ENCODE measurements at places on chromosomes 13 and 19.

DNA sequence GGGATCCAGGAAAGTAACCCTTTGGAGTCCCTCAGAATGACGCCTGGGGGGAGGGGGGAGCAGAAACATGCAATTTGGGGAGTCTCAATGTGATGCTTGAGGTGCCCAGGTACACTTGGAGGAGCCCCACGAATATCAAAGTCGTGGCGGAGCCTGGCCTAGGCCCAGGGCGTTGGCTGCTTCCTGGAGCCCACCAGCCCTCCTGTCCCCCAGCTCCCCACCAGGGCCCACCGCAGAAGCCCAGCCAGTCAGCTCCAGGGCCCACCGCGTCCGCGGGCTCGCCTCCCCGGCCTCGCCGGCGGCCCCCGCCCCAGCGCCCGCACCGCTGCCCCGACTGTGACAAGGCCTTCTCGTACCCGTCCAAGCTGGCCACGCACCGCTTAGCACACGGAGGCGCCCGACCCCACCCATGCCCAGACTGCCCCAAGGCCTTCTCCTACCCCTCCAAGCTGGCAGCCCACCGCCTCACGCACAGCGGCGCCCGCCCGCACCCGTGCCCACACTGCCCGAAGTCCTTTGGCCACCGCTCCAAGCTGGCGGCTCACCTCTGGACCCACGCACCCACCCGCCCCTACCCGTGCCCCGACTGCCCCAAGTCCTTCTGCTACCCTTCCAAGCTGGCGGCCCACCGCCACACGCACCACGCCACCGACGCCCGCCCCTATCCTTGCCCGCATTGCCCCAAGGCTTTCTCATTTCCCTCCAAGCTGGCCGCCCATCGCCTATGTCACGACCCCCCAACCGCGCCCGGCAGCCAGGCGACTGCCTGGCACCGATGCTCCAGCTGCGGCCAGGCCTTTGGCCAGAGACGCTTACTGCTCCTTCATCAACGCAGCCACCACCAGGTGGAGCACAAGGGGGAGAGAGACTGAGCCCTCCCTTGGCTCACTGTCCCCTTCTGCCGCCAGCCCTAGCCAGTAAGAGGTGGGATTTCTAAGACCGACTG lies 2.1 kb downstream of the ZNF575 start:
- DNase-seq = peak; percentile 56

DNA sequence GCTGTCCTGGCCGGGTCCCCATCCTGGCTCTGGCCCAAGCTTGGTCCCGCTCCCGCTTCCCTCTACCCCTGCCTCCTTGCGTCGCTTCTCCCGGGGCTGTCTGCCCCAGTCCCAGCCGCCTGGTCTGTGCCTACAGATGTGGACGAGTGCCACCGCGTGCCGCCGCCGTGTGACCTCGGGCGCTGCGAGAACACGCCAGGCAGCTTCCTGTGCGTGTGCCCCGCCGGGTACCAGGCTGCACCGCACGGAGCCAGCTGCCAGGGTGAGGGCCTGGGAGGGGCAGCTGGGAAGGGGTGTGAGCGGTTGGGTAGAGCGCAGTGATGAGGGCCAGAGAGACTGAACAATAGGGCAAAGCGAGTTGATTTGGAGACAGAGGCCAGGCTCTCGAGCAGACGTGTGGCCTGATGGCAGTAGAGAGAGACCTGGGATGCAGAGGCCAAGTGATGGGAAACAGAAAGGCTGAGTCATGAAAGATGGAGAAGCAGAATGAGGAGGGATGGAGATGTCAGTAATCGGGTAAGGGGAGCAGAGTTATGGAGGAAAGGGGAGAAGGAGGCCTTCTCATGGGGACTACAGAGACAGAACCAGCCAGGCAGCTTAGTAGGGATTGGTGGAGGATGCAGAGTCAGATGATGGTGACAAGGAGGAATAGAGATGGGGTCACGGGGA lies 9.4 kb downstream of the LTBP4 start:
- no peak for DNase-seq

GRCh38 chr19:49490287-49491029 lies 3.0 kb downstream of the RPL13A start:
- no peak for DNase-seq

GRCh38 chr19:13164343-13165161 lies 14.3 kb downstream of the IER2 start:
- peak; percentile 59 for DNase-seq

DNA sequence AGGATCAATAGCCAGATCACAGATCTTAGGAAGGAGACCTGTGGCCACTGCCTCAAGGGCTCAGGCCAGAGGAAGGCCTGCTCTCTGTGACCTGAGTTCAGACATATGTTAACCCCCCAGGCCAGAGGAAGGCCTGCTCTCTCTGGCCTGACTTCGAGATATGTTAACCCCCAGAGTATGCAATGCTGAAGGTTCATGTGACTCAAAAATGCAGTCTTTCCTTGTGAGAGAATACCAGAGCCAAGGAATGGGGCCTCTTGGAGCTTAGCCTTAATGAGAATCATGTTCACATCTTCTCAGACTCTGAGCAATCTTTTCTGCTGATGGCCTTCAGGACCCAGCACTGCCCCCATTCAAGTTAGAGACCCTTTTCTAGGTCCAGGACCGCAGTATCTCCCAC lies 36.7 kb downstream of the MBNL2 start:
- peak; percentile 83 for DNase-seq

- peak; percentile 22 for DNase-seq
These were observed 2.3 kb downstream of the WDR83 start for GRCh38 chr19:12668932-12669269.

DNA sequence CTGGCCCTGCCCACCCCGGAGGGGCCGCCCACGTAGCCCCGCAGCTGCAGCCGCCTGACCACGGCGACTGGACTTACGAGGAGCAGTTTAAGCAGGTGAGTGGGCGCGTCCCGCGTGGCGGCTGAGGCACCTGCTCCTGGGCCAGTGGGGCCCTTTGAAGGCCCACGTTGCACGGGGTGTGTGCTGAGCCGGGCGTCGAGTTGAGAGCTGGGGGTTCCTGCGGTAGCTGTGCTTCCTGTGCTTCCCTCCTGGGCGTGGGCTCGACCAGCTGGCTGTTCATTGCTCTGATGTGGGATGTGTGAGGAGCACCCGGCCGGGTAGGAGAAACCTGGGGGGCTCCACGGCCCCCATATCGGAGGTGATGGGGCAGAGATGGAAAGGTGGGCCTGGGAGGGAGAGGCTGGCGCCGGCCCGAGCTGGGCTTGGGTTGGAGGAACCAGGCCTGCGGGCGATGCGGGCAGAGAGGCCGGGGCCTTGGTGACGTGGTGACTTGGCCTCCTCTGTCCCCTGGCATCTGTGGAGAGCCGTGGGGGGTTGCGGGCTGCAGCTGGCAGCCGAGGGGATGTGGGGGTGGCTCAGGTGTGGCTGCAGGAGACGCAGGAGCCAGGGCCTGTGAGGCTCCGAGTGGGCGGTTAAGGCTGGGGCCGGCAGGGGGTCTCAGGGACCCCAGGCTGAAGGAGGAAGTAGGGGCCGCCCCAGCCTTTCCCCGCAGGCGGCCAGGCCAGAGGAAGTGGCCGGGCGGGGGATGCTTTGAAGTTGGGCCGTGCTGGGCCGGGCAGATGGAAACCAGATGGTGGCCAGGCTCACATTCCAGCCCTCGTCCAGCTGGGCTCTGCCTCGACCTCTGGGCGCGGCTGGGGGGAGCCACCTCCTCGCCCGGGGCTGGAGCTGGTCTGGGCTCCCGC lies 7.1 kb downstream of the ARID3A start:
- DNase-seq = peak; percentile 69

DNA sequence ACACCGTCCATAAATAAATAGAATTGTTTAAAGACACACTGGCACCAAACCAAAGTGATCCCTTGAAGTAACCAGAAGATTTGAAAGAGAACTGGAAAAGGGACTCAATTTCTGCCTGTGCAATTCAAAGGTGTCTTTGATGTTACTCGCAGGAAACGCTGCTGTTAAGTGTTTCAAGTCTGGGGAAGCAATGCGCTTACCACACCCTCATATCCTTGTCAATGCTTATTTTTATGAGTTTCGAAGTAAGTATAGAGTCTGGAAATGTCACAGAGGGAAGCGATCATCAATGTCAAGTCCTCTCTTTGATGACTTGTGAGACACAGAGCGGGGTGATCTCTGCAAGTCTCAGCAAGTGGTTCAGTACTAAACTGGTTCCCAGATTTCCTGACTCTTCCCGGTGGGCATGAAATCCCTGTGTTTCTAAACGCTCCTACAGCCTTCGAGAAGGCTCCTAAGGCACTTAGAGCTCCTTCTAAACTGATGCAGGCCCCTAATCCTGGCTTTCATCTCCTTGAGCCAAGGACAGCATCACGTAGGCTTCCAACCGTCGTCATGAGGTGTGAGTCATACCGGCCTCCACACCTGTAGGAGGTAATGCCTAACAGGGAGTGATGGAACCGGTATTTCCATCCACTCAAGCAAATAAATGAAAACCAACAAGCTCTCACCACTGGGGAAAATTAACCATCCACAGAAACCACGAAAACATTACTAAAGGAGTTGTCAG lies 22.8 kb downstream of the SYDE1 start:
- no peak for DNase-seq

- no peak for DNase-seq
These were observed 40.2 kb upstream of the GPR183 start for GRCh38 chr13:99347335-99347878.

- DNase-seq = peak; percentile 19
These were observed 4.6 kb downstream of the RNASEH2B start for GRCh38 chr13:50914176-50914700.

DNA sequence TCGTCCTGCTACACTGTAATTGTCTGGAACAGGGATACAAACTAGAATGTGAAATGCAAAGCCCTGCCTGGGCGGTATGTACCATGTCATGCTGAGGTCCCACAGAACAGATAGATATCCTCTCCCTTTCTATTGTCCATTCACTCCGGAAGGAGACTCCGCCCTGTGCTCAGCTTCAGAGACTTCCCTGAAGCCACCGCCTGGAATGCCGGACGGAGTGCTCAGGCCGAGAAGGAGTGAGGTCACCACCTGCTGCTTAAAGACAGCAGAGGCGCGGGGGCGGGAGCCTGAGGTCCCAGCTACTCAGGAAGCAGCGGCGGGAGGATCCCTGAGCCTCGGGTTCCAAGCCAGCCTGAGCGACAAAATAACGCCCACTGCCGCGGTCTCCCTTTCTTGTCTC lies 890 bp upstream of the ZNF611 start:
- no peak for DNase-seq

- no peak for DNase-seq
These were observed 11.2 kb downstream of the ZNF347 start for GRCh38 chr19:53147645-53148044.

- peak; percentile 45 for DNase-seq
These were observed 536 bp downstream of the FAM32A start for GRCh38 chr19:16185768-16186123.

GRCh38 chr19:13118424-13119193 lies 545 bp downstream of the NACC1 start:
- peak; percentile 40 for DNase-seq

DNA sequence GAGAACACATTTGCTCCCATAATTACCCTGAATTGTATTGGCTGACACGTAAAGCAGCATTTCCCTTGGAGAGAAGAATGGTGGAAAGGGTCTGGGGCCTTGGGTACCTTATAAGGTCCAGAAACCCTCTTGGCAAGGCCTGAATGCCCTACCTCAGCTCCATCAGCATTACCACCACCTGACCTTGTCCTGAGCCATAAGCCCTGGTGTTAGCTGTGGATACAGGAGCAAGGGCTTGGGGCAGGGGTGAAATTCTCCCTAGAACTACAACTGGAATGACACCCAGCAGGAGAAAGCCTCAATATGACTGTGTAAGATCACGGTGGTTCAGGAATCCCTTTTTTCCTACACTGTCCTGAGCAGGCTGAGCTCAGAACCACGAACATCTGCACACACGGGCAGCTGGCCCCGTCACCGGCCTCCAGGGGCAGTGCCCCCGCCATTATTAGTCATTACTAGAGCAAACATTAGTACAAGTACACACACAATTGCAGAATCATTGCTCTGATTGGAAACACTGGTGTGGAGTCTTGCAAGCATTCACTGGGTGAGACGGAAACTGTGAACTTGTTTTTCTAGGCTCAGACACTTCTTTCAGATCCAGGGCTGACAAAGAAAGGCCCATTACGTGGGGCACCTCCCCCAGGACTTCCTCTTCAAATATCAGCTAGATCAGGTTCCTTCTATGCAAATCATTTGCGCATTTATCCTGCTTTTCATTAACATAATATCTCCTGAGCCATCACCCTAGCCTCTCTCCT lies 26.8 kb upstream of the MTIF3 start:
- peak; percentile 21 for DNase-seq

DNA sequence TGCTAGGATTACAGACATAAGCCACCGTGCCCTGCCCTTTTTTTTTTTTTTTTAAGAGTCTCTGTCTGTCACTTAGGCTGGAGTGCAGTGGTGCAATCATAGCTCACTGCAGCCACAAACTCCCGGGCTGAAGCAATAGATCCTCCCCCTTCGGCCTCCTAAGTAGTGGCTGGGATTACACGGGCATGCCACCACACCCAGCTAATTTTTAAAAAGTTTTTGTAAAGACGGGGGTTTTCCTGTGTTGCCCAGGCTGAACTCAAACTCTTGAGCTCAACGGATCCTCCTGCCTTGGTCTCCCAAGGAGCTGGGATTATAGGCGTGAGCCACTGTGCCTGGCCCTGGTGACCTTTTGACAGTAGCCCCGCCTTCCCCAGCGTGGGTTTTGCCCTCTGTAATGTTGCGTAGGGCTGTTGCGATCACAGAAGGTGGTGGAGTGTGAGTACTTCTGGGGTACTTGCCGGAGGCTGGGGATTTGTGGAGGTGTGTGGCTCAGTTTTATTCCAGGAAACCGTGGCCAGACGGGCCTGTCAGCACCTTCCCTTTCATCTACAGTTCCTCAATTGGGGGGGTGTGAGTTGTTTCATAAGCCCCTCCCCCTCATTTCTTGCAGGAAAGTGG lies 11.6 kb upstream of the RETN start:
- no peak for DNase-seq

GRCh38 chr13:95445131-95445530 lies 107.4 kb upstream of the CLDN10 start:
- no peak for DNase-seq

GRCh38 chr13:77985866-77986636 lies 67.4 kb upstream of the EDNRB start:
- no peak for DNase-seq

DNA sequence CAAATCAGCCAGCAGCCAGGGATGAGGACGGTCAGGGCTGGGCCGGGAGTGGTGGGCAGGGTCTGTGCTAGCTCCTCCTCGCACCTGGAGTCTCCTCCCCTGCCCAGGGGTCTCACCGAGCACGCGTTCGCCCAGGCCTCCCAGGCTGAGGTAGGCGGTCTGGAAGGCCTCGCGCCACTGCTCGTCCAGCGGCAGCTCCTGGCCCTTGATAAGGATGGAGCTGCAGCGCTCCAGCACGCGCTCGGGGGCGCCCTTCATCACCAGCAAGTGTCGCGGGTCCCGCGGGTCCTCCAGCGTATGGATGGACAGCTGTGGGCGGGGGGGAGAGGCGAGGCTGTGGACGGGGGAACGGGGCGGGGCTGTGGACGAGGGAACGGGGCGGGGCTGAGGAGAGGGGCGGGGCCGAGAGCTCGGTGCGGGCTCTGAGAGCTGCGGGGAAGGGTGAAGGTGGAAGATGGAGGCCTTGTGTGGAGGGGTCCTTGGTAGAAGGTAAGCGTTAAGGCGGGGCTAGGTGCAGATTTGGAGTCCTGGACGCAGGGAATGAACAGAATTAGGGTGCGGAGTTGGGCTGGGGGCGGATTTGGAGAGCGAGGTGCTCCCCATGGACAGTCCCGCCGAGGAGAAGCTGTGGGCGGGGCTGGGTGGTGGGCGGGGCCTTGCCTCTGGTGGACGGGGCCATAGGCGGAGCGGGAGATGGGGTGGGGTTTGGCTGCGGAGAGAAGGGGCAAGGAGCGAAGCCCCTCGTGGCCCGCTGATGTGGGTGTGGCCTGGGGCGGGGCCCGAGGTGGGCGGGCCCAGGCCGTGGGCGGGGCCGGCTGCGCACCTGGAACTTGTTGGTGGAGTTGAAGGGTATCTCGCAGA lies 5.7 kb downstream of the ATP4A start:
- DNase-seq = peak; percentile 58

Measured in fibroblast of skin of scalp (primary cell).